ENCODE measurements at places on chromosomes 3 and 15.
A peak's percentile ranks its signal among the peaks of the same experiment; 100 is the strongest.

GRCh38 chr15:57460208-57460816 is 84.0 kb downstream of the CGNL1 start:
- H3K36me3 ChIP-seq: no peaks in the 10 kb centered on the region
- no peak for DNase-seq
- no peaks in the 10 kb centered on the region for H3K4me1 ChIP-seq
- H3K4me3 ChIP-seq: no peak overlapping the region

GRCh38 chr15:40415226-40415625 is 9.6 kb downstream of the IVD start:
- H3K4me3 ChIP-seq: no peak overlapping the region
- peaks cover 10% of the 10 kb centered on the region for H3K4me1 ChIP-seq
- H3K27ac ChIP-seq: no peak overlapping the region
- no peaks in the 10 kb centered on the region for H3K27me3 ChIP-seq
- no peak for DNase-seq

GRCh38 chr15:29688506-29689286 is 133.6 kb downstream of the TJP1 start:
- no peaks in the 10 kb centered on the region for H3K27me3 ChIP-seq
- no peak overlapping the region for H3K4me3 ChIP-seq
- H3K36me3 ChIP-seq: no peaks in the 10 kb centered on the region

DNA sequence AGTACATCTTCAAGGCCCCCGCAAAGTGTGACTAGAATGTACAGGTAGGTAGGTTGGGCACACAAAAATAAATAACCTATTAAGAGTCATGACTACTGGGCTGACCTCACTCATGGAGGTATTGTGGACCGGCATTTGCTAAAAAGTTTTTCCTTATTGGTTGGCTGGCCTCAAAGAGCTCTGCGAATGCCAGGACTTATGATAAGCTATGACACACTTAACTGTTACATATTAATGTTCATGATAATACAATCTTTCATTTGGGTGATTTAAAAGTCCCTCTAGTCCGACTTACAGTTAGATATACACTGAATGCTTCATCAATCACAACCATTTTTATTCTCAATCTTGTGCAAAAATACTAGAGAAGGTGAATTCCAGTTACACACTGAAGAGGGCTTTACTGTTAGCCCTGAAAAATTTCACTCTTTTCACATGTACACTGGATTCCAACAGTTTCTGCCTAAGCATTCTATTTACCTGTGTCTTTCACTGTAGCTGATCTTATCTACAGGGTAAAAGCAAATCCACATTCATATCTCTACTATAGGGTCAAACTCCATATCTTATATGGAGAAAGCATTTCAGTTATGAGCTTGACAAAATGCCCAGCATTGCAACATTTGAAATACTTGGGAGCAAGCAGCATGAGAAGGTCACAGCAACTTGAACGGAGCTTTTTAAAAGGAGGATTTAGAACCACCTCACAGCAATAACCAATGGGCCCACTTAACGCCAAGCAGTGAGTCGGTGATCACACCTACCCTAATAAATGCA is 329.1 kb downstream of the FOXP1 start:
- peaks cover 6% of the 10 kb centered on the region for H3K36me3 ChIP-seq
- DNase-seq: peak; percentile 46
- peak overlapping the region; percentile 88 for H3K27ac ChIP-seq
- H3K27me3 ChIP-seq: no peaks in the 10 kb centered on the region

DNA sequence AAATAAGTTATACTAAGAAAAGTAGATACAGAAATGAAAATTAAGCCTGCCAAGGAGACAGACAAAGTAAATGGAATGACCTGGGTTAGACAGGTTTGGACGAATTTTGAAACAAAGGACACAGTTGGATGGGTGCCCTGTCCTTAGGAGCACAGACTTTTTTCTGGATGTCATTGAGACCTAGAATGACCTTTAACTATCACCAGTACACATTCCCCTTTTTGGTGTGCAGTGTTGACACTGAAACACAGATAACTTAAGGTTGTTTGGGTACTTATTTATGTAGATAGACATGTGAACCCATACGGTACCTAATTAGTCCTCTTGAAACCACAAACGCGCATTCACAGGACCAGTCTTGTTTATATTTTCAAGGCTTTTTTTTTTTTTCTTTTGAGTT is 86.7 kb downstream of the PPARG start:
- peaks cover 11% of the 10 kb centered on the region for H3K36me3 ChIP-seq
- H3K4me3 ChIP-seq: no peak overlapping the region
- H3K27ac ChIP-seq: no peak overlapping the region
- H3K27me3 ChIP-seq: no peaks in the 10 kb centered on the region

- no peak overlapping the region for H3K27ac ChIP-seq
- DNase-seq: no peak
- no peak overlapping the region for H3K4me3 ChIP-seq
These were observed 946.2 kb upstream of the CFAP20DC start for GRCh38 chr3:59996056-59996455.
